ENCODE measurements at places on chromosomes 4 and X.

DNA sequence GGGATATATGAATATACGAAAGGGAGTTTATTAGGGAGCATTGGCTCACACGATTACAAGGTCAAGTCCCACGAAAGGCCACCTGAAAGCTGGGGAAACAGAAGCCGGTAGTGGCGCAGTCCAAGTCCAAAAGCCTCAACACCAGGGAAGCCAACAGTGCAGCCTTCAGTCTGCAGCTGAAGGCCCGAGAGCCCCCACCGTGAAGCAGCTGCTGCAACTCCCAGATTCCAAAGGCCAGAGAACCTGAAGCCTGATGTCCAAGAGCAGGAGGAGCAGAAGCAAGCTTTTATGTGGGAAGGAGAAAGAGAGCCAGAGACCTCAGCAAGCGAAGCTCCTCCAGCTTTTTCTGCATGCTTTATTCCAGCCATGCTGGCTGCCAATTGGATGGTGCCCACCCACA lies 275.8 kb downstream of the PTTG2 start:
- DNase-seq, result no peak

DNA sequence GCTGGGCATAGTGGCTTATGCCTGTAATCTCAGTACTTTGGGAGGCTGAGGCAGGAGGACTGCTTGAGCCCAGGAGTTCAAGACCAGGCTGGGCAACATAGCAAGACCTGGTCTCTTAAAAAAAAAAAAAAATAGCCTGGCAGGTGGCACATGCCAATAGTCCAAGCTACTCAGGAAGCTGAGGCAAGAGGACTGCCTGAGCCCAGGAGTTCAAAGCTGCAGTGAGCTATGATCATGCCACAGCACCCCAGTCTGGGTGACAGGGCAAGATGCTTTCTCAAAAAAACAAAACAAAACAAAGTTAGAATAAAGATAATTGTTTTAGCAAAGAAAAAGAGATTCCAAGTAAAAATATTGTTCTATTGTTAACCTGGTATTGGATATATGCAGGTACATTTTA lies 75.0 kb downstream of the LRBA start:
- DNase-seq, result no peak

DNA sequence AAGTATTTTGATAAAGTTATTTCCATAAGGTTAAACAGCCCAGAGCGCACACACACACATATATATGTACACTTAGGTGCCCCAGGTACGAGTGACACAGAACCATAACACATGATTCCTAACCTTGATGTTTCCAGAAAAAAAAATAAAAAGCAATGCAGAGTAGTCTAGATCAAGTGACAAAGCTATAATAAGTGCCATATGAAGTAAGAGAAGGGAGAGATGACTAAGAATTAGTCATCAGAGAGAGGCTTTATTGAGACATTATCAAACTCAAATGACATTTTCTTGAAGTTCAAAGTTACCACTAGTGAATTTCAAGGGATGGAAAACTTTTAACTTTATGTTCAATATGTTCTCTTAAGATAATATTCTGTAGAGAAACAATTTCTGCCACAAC lies 215.0 kb downstream of the HTR2C start:
- DNase-seq, result no peak

DNA sequence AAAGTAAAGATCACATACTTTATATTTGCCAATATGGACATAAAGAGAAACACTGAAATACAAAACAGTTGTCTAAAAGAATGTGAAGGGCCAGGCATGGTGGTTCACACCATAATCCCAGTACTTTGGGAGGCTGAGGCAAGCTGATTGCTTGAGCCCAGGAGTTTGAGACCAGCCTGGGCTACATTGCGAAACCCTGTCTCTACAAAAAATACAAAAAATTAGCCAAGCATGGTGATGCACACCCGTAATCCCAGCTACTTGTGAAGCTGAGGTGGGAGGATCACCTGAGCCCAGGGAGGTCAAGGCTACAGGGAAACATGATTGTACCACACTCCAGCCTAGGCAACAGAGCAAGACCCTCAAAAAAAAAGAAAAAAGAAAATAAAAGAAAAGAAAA lies 11.8 kb downstream of the RBM47 start:
- no peak for DNase-seq

- DNase-seq, result no peak
Observed at GRCh38 chr4:11710453-11711093, 281.9 kb upstream of the HS3ST1 start.

Data from stimulated activated CD8-positive, alpha-beta memory T cell treated with anti-CD3 and anti-CD28 coated beads, Interleukin-15, amount 100 ng/mL, for 4 hours (primary cell).